ENCODE measurements at places on chromosomes 12 and 14.
A peak's percentile ranks its signal among the peaks of the same experiment; 100 is the strongest.

DNA sequence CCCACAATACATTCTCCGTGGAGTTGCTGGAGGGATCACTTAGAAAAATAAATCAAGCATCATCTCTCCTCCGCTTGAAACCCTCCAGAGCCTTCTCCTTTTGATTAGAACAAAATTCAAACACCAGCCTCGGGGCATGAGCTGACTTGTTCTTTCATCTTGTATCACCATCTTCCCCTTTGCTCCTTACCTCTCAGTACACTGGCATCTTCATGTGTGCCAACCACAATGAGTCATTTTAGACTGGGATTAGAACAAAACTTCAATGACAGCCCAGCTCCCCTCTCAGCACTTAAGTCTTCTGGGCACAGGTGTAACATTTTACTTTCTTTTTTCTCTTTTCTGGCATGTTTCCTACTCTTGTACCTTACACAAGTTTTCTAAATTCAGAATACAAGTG lies 1159.2 kb upstream of the TMEM132C start:
- no peak for DNase-seq

DNA sequence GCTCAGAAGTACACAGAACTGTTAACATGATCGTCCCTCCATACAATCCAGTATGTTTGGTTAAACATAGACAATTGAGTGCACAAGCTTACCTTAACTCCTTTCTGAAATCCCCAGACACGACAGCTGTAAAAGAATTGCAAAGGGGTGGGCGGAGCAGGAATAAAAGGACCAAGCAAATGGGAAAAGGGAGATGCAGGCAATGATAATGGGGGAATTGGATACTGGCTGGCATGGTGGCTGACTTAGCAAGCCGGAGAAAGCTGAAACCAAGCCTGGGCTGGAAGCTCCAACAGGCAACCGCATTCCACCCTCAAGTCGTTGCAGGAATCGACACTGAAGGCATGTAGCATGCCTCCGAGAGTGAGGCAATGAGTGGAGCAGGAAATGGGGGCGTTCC lies 96.8 kb upstream of the TMEM132C start:
- no peak for DNase-seq

GRCh38 chr12:10740182-10740581 lies 17.1 kb upstream of the YBX3 start:
- no peak for DNase-seq

- DNase-seq, result no peak
These were observed 45.9 kb downstream of the PPP1R13B start for GRCh38 chr14:103801459-103801858.

DNA sequence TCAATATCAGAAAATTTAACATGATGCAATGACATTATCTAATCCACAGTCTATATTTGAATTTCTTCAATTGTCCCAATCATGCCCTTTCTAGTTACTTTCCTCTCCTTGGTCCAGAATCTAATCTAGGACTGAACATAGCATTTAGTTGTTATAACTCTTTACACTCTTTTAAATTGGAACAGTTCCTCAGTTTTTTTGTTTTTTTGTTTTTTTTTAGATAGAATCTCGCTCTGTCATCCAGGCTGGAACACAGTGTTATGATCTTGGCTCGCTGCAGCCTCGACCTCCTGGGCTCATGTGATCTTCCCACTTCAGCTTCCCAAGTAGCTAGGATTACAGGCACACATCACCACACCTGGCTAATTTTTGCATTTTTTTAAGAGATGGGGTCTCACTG lies 63.1 kb downstream of the RERG start:
- no peak for DNase-seq

- DNase-seq, result peak; percentile 42
These were observed 27.7 kb downstream of the PPP1R13B start for GRCh38 chr14:103819503-103820307.

DNA sequence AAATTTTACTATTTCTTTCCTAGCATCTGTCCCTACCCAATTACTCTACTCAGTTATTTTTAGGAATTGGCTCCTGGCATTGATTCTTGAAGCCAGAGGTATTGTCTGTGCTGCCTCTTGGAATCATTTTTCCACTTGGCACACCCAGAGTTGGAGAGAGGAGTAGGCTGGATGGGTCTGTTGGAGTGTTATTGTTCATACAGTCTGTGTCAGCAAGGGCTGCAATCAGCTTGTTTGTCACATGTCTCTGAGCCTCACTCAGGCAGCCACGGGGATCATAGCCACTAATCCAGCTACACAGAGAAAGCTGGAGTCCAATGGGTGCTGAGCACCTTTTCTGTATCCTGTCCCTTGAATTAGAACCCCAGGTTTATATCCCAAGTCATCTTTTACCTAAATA lies 176.0 kb upstream of the DYRK2 start:
- no peak for DNase-seq

- no peak for DNase-seq
These were observed 16.6 kb upstream of the KLRF1 start for GRCh38 chr12:9810671-9811070.

GRCh38 chr12:108531929-108532848 lies 17.1 kb downstream of the FICD start:
- no peak for DNase-seq

DNA sequence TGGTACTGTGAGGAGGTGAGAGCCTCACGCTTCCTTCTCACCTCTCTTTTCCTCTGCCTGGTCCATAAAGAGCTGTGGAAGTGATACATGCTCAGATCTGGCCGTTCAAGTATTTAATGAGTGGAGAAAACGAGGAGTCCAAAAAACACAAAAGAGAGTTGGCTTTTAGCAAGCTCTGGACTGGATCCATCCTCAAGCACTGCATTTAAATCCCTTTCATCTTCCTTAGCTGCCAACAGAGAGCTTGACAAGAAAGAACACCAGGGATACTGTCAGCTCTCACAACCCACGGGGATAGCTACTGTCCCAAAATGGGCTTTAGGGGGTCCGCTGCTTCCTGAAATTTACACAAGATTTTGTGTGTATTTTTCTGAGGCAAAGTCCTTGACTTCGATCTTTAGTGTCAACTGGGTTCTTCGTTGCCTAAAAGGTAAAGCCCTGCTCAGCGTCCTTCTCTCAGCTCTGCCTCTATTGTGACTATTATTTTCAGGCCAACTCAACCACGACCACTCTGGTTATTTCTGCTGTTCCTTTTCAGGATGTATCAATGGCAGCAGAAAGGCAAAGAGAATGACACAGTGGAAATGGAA lies 120.9 kb downstream of the TMTC1 start:
- no peak for DNase-seq

DNA sequence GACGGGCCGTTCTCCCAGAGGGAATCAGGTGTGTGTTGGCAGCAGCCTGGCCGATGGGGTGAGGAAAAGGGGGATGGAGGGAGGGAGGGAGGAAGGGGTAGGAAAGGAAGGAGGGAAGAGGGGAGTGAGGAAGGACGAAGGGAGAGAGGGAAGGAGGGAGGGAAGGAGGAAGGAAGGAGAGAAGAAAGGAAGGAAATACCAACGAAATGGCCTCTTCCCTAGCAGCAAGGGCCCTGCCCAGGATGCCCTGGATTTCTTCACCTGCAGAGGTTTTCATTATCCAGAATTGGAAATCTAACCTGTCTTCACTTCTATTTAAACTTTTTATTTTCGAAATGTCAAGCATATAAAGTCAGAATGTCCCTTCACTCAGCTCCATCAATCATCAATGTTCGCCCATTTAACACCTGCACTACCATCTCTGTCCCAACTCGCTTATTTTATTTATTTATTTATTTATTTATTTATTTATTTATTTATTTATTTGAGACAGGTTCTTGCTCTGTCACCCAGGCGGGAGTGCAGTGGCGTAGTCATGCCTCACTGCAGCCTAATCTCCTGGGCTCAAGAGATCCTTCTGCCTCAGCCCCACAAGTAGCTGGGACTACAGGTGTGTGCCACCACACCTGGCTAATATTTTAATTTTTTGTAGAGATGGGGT lies 70.7 kb downstream of the ACACB start:
- DNase-seq, result no peak

DNA sequence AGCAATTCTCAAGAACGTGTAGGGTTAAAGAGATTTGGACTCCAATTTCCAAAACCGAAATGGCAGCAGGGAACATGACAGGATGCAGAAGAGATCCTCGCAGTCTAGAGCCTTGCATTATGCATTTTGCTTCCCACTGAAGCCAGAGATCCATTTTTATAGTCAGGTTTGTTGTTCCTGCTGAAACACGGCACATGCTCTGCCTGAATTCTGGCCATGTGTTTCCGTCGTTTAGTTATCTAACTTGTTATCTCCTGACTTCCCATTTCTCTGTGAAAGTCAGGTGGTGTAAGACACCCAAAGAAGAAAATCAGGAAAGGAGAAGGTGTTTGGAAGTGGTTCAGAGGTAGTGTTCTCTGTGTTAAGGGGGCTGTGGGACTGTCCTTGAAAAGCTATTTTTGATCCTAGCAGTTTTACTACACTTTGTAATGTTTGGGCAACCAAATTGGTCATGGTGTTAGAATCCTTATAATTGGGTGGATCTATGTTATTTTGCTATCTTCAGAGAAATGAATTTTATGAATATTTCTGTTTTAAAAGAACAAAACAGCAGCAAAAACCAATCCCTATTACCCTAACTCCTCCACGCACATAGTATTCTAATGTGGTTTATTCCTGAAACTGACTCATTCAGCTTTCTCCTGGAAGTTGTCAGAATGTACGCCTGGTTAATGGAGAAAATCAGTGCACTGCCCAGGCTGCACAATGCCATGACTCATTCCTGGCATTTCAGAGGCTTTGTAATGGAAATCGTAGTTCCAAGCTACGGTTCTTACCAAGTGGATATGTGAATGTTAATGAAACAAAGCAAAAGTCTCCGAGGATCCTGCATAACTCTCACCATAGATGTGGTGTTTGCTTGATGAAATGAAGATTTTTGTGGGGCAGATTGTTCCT lies 110.1 kb downstream of the SAMD4A start:
- DNase-seq, result no peak

- DNase-seq, result no peak
These were observed 121.6 kb downstream of the SCARB1 start for GRCh38 chr12:124742111-124742510.

GRCh38 chr12:13695781-13696180 lies 285.6 kb downstream of the GRIN2B start:
- DNase-seq, result no peak

- DNase-seq, result no peak
These were observed 7.4 kb downstream of the MOK start for GRCh38 chr14:102297436-102298170.

GRCh38 chr14:20855652-20856291 lies 35.4 kb upstream of the RNASE3 start:
- DNase-seq, result peak; percentile 82

DNA sequence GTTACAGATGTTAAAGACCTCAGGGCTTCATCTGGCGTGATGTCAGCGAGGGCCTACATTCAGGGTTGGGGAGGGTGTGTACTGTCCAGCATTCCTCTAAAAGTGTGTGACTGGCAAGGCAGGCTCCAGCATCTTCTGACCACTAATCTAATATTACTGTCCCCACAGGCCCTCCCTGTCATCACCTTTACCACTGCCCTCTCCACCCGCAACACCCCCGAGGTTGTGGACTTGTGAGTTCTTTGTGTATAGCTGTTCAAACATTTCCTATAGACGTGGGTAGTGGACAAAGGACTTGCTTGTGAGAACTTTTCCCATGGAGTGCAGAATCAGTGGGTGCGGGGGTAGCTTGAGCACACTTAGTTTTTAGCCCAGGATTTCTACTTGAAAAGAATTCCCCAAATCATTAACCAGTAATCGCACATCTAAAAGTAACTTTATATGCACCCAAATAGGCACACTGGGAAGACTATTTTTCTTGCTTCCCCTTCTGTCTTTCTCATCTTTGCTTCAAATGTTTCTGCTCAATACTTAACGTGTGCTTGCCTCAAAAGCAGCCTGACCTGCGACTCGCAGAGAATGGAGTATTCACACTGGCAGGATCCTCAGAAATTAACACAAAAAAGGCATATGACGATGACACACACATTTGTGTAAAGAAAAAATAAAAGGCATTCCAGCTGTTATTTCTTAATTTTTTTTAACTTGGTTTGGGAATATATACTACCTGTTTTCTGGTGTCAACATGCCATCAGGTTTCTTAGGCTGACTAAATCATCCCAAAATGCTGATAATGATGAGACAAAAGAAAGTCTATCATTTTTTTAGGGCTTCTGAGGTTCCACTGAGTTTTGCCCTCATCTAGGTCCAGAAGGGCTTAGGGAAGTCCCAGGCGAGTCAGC lies 158.4 kb upstream of the HIF1A start:
- DNase-seq, result no peak

DNA sequence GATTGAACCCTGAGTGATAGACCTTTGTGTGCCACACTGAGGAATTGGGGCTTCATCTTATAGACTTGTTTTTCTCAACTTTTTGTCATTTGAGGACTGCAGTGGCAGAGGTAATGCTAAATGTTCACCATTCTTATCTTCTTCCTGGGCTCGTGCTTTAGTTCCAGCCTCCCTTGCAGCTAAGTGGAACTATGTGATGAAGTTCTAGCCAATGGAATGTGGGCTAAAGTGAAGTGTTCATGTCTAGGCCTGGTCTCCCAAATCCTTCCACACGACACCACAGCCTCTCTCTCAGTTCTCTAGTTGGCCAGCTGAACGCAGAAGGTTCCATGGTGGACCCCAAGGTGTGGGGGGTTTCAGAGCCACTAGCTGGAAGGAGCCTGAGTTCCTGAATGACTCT lies 42.4 kb upstream of the CCDC63 start:
- no peak for DNase-seq

- DNase-seq, result no peak
These were observed 18.6 kb downstream of the PPFIBP1 start for GRCh38 chr12:27542628-27543027.

GRCh38 chr12:57524814-57525614 lies 2.4 kb downstream of the MBD6 start:
- no peak for DNase-seq

- DNase-seq, result no peak
These were observed 66.7 kb downstream of the KCNA5 start for GRCh38 chr12:5110345-5110744.

DNA sequence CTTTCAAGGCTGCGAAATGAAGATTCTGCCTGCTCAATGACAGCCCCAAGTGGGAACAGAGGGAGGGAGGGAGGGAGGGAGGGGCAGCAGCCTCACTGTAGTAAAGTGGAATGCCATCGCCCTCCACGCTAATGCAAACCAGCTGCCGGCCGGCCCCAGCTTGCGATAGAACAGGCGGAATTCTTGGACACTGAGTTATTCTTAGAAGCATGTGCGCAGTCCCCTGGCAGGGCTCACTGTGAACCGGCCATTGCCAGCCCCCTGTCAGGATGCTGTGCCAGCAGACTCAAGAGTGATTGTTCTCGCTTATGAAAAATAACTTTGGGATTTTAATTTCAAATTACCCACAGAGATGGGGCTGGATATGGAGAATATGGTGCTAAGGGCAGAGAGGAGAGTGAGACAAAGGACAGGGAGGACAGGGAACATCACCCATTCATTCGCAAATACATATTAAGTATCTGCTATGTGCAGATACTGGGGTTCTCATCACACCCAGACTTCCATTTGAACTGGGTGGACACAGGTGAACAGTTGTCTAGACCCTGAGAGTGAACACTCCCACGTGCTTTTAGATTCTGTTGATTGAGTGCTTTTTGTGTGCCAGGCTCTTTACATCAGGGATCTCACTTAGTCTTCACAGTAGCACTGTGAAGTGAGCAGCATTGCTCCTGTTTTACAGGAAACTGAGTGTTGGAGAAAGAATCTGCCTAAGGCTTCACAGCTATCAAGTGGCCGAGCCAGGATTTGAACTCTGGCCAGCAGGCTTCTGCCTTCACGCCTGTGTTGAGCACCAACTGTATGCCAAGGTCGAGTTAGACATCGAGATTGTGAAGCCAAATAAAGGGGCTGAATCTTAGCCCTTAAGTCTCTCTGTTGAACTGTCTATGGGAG lies 192.9 kb downstream of the C12orf75 start:
- peak; percentile 50 for DNase-seq
